ENCODE measurements at places on chromosomes 5 and 9. TPM values are rescaled to one million over a fixed set of nuclear protein-coding genes. Genes with fewer than 3 reads are reported as not detected.

The EXOSC3 gene
- total RNA-seq, result 24.5 TPM

The GPR21 gene
- total RNA-seq, result 0.38 TPM

The SPINK13 gene
- not detected for total RNA-seq

The PTGER4 gene
- 9.6 TPM for total RNA-seq

The SLC45A2 gene
- not detected for total RNA-seq

The PCAT7 gene
- not detected for total RNA-seq

The IL9 gene
- not detected for total RNA-seq

The SPRY4 gene
- total RNA-seq, result 8.7 TPM

The GRXCR2 gene
- not detected for total RNA-seq

The SPATA31A3 gene
- not detected for total RNA-seq

The PCDHB15 gene
- 0.38 TPM for total RNA-seq

The ENDOG gene
- total RNA-seq, result 14.9 TPM

The ACTBL2 gene
- total RNA-seq, result 0.19 TPM

The MARCOL gene
- total RNA-seq, result not detected

The ACTL7B gene
- not detected for total RNA-seq

The BNC2 gene
- 18.9 TPM for total RNA-seq

The CTNNAL1 gene
- total RNA-seq, result 157 TPM

The FST gene
- total RNA-seq, result 205 TPM

The OBP2B gene
- total RNA-seq, result not detected

The ANKDD1B gene
- total RNA-seq, result 0.19 TPM

The BBLN gene
- total RNA-seq, result 15.1 TPM

The NME5 gene
- 1.7 TPM for total RNA-seq

The CKS2 gene
- 411 TPM for total RNA-seq

The IFNA13 gene
- total RNA-seq, result not detected

The OTP gene
- total RNA-seq, result not detected

The WNT8A gene
- not detected for total RNA-seq

The OCLN gene
- 2.3 TPM for total RNA-seq

The DMGDH gene
- 3.7 TPM for total RNA-seq

The SPATA31D4 gene
- not detected for total RNA-seq

The EMB gene
- total RNA-seq, result 15.9 TPM

The ADAMTSL2 gene
- total RNA-seq, result 1.2 TPM

The STK32A gene
- total RNA-seq, result 1.7 TPM

The SLC36A1 gene
- total RNA-seq, result 5.1 TPM

The SLC24A2 gene
- total RNA-seq, result not detected

The KYAT1 gene
- 5.4 TPM for total RNA-seq

The GIN1 gene
- 6.2 TPM for total RNA-seq

The SOX30 gene
- not detected for total RNA-seq

The CAVIN4 gene
- total RNA-seq, result 1.5 TPM

The DBH gene
- total RNA-seq, result not detected

The CRB2 gene
- not detected for total RNA-seq

The RPL35 gene
- total RNA-seq, result 2,667 TPM

The CNTNAP3B gene
- 18.9 TPM for total RNA-seq

The PGM5 gene
- total RNA-seq, result 33.5 TPM

Data from regular cardiac myocyte (primary cell).